ENCODE measurements at places on chromosomes 11 and 22. TPM values are rescaled to one million over a fixed set of nuclear protein-coding genes. Genes with fewer than 3 reads are reported as not detected.

DNA sequence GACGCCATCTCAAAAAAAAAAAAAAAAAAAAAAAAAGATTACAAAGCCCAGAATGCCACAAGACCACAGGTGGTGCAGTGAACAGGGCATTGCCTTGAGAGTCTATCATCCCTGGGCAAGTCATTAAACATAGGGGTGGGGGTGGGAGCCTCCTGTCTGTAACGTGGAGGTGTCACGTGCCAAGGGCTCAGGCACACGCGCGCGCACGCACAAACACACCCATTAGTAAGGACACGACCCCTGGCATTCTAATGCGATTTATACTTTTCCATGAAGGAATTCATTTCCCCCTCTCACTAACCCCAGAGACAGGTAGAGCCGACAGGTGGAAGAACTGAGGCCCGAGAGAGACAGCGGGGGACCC, 5.8 kb upstream of the GCAT start:
- no peak overlapping the region for H3K27ac ChIP-seq
- H3K4me3 ChIP-seq, result peak overlapping the region; percentile 51
- H3K36me3 ChIP-seq, result no peaks in the 10 kb centered on the region

PANX3 gene
- not detected for total RNA-seq

DNA sequence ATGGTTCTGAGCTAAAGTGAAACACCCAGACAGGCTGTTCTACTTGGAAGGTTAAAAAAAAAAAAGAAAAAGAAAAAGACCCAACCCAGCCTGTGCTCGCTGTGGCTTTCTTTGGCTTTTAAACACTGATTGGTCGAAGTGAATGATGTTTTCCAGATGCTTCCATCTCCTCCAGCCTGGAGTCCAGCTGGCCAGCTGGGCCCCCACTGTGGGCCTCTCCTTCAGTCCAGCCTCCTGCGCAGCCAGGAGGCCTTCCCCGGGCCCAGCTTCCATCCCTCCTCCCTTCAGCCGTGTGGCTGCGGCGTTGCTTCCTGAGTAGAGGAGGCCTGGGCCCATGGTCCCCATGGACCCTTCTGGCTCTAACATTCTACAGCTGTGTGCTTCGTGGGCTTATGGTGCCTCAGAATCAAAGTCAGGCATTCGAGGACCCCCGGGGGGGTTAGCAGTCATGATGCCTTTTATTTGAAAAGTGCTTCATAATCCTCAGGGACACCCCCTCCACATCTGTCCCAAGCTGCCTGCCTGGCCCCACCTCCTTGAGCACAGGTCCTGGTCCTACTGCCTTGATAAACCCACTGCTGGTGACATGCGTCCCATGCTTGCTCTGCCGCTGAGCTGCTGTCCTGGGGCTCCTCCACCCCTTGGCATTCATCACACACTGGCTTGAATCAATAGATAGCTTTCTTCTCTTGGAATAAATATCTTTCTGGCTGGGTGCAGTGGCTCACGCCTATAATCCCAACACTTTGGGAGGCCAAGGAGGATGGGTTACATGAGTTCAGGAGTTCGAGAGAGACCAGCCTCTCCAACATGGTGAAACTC, 42.2 kb upstream of the FBLN1 start:
- no peaks in the 10 kb centered on the region for H3K4me1 ChIP-seq
- H3K4me3 ChIP-seq, result no peak overlapping the region
- no peaks in the 10 kb centered on the region for H3K27me3 ChIP-seq
- no peak for DNase-seq

DNA sequence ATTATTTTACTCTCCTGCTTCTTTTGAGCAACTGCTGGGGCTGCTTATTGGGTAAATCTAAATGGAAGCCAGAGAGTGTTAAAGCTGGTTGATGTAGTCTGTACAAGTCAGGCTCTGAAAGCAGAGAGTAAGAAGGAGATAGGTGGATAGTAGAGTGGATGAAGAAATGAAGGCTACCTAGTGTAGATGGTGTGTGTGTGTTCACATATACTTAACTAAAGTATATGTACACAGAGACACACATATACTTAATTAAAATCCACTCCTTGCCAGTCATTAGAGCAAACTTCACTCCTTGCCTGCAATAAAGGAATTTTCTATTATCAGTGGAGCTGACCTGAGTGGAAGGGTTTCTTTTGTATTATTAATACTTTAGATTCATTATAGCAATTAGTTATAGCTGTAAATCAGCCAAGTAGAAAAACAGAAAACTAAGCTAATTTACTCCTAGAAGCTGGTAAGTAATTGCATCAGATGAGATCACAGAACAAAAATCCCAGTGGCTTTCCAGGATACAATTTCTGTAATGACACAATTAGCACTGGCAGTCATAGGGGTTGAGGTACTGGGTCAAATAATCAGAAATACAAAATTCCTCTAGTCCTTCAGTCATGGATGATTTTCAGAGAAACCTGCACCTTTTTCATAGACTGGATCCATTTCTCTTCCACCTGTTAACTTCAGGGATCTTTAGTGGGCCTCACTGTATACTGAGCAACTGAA, 40.7 kb upstream of the CCDC179 start:
- no peaks in the 10 kb centered on the region for H3K27me3 ChIP-seq
- H3K27ac ChIP-seq, result no peak overlapping the region
- H3K4me3 ChIP-seq, result no peak overlapping the region
- H3K36me3 ChIP-seq, result no peaks in the 10 kb centered on the region
- H3K4me1 ChIP-seq, result no peaks in the 10 kb centered on the region
